Hepatocyte (in vitro differentiated cells): ENCODE measurements at places on chromosomes 5 and 9. TPM values are rescaled to one million over a fixed set of nuclear protein-coding genes. Genes with fewer than 3 reads are reported as not detected.

DNA sequence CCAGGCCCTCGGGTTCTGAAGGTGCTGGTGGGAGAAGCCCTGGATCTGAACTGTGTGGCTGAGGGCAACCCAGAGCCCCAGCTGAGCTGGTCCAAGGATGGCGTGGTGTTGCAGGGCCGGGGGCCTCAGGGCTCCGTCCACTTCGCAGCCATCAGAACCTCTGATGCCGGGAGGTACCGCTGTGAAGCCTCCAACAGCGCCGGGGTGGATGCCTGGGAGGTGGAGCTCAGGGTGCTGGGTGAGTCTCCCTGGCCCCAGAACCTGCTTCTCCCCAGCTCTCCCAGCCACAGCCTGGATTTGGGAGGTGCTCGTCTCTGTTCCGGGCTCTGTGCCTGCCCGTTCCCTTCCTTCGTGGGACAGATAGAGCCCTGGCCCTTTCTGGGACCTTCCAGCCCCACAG, 75.6 kb downstream of the HMCN2 start:
- DNase-seq, result no peak

DNA sequence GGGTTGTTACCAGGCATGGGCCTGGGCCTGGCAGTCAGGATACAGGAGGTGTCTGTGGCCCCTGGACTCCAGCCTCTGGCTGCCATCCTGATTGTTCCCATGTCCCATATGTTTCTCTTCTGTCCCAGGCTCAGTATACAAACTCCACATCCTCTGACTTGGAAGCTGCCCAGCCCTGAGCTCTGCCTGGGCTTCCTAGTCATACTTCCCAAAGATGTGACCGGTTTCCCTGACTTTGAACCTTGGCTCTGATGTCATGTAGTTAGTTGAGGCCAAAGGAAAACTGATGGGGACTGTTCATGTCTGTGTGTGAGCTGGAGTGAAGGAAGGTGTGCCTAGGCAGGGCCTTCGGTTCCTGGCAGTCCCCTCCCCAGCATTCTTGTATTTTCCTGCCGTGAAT, 50.4 kb downstream of the CYSTM1 start:
- no peak for DNase-seq

TICAM2 gene
- polyA plus RNA-seq, result 2.5 TPM in 2 replicates

TSSK1B gene
- not detected in 2 replicates for polyA plus RNA-seq

- no peak for DNase-seq
Measured at GRCh38 chr5:143713047-143714003, 98.6 kb upstream of the HMHB1 start.

PLPPR1 gene
- polyA plus RNA-seq, result 0.27 and 1.5 TPM in 2 replicates

DNA sequence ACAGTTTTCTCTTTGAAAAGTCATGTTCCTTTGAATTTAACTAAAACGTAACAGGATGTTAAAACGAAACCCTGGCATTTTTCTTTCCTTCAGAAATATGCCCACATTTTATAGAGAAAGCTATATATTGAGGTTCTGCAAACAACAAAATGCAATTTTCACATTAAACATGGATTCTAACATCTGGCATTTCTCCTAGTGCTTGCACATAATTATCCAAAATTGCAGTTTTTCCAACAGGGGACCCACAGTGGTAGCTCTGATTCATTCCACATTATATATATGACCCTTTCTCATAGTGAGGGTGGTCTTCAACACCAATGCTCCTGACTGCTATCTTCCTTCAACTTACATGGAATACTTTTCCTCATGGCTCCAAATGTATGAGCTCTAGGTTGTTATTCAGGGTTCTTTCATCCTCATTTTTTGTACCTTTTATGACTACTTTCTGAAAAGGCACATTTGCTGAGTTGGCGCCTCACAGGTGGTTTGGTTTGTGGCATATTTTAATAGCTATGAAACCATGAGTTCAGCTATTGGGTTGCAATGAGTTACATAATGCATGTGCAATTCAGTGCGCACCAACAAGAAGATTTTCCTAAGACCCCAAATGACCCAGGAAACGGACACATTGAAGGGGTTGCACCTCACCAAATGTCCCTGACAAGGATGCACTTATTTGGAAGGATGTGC, 551.7 kb downstream of the RAB3C start:
- no peak for DNase-seq

PTGS1 gene
- polyA plus RNA-seq, result 7.3 and 11.1 TPM in 2 replicates

- DNase-seq, result no peak
Measured at GRCh38 chr5:171413153-171413910, 6.1 kb upstream of the FGF18 start.

DNA sequence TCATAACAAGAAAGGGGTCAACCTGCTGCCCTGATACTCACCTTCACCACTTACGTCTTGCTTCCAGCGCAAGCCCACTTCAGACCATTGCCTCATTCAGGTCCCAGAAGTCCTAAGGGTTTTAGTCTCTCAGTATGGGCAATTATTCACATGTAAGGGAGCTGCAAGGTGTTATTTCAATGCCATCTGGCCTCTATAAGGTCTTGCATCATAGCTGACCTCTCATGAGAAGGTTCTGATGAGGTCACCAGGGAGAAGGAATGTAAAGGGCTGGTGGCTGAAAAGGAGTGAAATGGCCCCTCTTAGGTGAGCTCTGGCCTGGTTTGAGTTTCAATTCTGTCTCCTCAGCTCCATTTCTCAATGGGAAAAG, 1.5 kb upstream of the MARCHF3 start:
- no peak for DNase-seq

IL33 gene
- 0.28 TPM in 1 of 2 replicates, not detected in the other for polyA plus RNA-seq

DNA sequence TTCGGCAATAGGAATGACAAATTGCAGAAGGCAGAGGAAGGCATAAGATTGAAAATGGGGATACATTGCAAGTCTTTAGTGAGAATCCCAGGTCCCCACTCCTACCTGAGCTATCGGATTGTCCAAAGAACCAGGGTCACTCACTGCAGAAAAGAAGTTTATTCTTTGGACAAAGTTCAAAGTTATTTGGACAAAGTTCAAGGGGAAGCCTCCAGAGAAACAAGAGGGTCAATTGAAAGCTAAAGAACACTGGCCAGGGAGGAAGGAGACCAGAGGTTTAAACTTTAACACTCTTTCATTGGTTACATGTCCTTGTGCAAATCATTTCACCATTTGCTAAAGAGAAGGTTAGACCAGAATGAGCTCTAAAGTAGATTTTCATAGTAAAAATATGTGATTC, 5.2 kb upstream of the UHRF2 start:
- DNase-seq, result no peak

- DNase-seq, result no peak
Measured at GRCh38 chr5:87074934-87075541, 192.6 kb upstream of the RASA1 start.

ZNF658 gene
- polyA plus RNA-seq, result 1.00 and 1.7 TPM in 2 replicates

ELAVL2 gene
- polyA plus RNA-seq, result 1.4 TPM in 1 of 2 replicates, not detected in the other

GRCh38 chr5:161745392-161745791, 59.9 kb downstream of the GABRA6 start:
- DNase-seq, result no peak

OR1J2 gene
- polyA plus RNA-seq, result not detected in 2 replicates

DNA sequence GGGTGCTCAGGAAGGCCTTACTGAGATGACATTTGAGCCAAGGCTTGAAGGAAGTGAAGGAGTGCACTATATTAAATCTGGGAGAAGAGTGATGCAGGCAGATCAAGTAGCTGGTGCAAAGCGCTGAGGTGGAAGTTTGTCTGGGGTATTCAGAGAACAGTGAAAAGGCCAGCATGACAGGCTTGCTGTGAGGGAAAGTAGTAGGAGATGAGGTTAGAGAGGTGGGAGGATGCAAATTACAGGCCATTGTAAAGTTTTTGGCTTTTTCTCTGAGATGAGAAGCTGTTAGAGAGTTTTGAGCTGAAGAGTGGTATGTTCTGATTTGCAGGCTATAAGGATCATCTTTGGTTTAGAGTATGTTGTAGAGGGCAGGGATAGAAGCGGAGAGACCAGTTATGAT, 80.8 kb upstream of the GRHPR start:
- no peak for DNase-seq

- DNase-seq, result no peak
Measured at GRCh38 chr9:13550519-13550918, 271.0 kb upstream of the MPDZ start.

DNA sequence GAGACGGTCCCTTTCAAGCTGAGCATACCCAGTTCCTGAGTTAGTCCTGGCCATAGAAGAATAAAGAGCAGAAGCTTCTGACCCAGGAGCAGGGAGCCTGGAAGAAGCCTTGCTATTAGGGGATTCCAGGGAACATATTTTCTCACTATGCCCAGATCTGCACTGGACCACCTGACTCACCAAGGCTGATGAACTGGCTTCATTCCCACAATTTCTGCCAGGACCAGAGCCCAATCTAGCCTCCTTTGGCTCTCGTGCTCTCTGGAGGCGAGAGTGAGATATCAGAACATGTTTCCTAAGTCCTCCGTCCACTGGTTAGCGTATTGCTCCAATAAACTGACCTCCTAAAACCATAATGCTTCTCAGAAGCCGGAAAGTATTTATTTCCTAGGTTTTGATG, 9.9 kb downstream of the GABBR2 start:
- DNase-seq, result no peak

- no peak for DNase-seq
Measured at GRCh38 chr9:122297512-122297911, 32.8 kb downstream of the MRRF start.

- DNase-seq, result no peak
Measured at GRCh38 chr5:91200692-91201091, 182.4 kb downstream of the ARRDC3 start.

GRCh38 chr9:138052635-138053320, 175.2 kb downstream of the CACNA1B start:
- DNase-seq, result no peak

DNA sequence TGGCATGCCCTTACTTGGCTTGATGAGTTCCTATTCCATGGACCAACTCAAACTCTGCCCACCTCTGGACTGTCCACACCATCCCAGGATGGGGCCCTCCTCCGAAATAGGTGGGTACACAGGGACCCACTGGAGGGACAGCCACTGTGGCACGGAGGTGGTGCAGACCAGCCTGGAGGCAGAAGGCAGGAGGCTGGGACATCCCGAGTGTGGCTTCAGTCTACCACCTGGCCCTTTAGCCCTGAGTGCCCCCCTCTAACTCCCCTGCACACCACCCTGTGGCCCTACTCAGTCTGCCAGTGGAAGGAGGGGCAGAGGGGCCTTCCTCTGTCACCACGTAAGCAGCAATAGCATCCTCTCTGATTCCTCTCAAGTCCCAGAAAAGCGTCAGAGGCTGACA, 3.7 kb downstream of the IL3 start:
- no peak for DNase-seq

ENTPD8 gene
- 14.2 and 16.5 TPM in 2 replicates for polyA plus RNA-seq

- no peak for DNase-seq
Measured at GRCh38 chr9:69147041-69147834, 26.8 kb upstream of the TJP2 start.

DNA sequence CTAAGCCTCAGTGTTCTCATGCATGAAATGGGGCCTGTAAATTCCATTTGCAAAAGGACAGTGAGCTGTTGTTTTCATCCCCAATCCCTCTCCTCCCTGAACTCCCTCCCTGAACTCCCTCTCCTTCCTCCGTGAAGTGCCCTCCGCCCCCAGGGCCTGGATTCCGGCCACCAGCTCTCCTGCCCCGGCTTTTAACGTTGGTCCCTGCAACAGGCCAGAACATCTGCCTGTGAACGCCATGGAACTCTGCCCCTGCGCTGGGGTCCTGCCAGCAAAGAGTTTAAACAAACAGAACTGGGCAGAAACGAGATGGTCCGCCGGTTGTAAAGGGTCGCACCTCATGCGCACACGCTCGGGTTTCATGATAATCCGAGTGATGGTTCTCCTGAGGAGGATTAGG, 62.4 kb downstream of the SMIM23 start:
- no peak for DNase-seq

DNA sequence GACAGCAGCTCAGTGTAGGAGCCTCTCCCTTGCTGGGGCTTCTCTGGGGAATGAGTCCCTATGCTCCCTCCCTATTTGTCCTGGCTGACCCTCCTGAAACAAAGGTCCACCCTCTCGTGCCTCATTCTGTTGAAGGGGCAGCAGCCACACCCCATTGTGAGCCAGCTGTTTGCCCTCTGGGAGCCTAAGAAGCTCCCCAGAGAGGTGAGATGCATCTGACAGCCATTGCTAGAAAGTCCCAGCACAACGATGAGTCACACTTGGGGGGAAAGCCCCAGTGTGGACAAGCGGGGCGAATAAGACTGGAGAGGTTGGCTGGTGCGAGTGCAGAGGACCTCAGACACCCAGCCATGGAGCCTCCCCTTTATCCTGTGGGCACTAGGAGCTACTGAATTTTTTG, 101.4 kb downstream of the PPARGC1B start:
- peak; percentile 34 for DNase-seq

ORM2 gene
- polyA plus RNA-seq, result 80.9 and 136 TPM in 2 replicates

KCNV2 gene
- 0.13 TPM in 1 of 2 replicates, not detected in the other for polyA plus RNA-seq

GRCh38 chr5:94968507-94969095, 316.3 kb downstream of the MCTP1 start:
- DNase-seq, result peak; percentile 81

ACO1 gene
- 35.1 and 46.1 TPM in 2 replicates for polyA plus RNA-seq

DNA sequence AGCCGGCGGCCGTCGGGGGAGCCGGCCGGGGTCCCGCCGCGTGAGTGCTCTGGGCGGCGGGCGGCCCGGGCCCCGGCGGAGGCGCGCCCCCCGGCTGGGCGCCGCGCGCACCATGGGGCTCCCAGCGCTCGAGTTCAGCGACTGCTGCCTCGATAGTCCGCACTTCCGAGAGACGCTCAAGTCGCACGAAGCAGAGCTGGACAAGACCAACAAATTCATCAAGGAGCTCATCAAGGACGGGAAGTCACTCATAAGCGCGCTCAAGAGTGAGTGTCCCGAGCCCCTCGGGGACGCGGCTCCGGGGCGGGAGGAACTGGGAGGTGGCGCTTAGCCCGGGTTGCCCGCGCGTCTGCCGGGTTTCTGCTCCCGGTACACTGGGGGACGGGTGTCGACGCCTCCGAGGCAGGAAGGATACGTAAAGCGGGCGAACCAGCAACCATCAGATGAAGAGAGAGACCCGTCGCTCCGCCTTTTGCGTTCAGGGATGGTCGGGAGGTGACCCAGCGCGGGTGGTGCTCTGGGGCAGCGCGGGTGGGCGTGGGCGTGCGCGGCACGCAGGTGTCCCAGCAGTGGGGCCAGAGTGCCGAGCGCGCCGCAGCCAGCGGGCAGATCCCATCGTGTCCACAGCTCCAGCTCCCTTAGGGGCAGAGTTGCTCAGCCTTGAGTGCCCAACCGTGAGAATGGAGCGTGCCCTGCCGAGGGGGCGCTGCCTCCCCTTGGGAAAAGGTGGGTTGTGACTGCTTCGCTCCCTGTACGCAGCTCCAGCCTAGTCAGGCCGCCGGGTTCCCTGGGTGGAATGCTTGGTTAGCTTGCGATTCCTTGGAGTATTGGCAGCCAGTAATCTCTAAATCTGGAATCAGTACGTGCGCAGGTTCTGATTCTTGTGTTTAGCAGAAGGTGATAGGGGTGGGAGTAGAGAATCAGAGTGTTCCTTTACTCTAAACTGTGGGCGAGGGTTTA, 753 bp downstream of the ARHGAP26 start:
- peak; percentile 62 for DNase-seq

- DNase-seq, result no peak
Measured at GRCh38 chr5:108418197-108418596, 36.3 kb upstream of the FBXL17 start.

DNA sequence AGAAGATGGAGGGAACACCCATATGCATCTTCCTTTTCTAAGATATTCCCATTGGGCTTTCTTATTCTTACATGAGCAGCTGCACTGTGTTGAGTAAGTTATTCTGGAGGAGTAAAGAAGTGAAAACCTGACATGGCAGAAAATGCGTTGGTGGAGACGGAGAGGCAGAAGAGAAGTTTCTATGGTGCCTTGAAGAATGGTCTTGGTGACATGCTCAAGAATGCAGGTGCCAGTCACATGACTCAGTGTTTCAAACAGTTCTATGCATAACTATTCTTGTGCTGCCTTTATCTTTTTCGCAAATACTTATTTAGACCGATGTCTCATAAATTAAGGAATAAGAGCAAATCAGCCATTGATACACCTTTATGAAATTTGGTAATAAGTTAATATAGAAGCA, 377.8 kb upstream of the IRX2 start:
- DNase-seq, result no peak
